Fibroblast of skin of back (primary cell): ENCODE measurements at places on chromosomes 6 and 20.
A peak's percentile ranks its signal among the peaks of the same experiment; 100 is the strongest.

DNA sequence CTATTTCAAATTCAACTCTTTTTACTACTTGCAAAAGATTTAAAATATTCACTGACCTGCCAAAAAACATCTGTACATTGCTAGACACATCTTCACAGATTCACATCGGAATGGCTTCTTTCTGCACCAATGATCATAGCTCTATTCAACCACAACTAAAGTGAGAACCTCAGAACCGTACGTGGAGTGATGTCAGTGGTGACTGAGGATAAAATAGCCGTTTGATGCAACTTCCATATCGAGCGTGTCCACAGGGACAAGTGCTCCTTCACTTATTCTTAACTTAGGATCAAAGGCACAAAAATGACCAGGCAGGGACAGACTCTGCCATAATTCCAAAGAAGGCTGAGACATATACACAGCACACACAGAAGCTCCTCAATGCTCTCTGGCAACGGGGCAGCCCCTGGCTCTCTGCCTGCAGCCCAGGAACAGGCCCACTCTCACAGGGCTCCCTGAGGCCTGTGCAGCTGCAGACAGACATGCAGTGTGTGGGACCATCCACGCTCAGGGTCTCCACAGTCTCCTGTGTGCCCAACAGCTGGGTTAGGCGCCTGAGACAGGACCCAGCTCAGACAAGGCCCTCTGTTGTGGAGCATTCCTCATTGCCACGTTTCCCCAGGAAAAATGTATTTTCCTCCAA lies 22.8 kb downstream of the FYN start:
- DNase-seq, result no peak

GRCh38 chr6:43727634-43728033 lies 40.0 kb upstream of the MRPS18A start:
- no peak for DNase-seq

DNA sequence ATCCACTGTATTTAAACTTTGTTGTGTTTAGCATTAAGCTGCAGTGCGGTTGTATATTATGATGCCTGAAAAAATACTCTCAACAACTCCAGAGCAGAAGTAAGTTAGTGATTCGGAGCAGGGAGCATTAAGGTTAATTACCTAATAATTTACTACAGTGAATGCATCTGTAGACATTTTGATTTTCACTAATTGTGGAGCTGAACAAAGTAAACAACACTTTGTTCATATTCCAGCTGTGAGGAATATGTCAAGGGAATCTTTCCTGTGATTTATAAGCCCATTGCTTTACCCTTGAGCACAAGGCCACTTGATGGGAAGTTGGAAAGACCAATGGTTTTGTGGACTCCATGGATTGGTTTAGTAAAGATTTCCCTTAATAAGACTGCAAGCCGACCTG lies 77.1 kb downstream of the CBLN4 start:
- DNase-seq, result no peak

- DNase-seq, result no peak
Measured at GRCh38 chr6:83852528-83853177, 507 bp upstream of the RIPPLY2 start.

DNA sequence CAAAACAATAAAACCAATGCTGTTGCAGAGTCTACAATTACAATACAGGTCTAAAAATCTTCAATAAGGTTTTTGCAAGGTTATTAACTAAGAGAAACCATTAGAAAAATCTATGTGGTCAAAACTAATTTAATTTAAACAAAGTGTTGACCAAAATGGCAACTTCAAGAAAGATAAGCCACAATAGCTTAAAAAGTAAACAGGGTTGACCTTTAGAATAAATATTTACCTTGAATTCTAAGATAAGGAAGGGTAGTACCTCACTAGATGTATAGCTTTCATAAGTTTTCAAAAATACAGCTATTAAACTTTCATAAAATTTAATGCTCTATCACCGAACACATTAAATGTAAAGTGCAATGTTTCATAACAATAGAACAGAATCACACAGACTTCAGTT lies 11.4 kb downstream of the RTN4IP1 start:
- DNase-seq, result no peak

DNA sequence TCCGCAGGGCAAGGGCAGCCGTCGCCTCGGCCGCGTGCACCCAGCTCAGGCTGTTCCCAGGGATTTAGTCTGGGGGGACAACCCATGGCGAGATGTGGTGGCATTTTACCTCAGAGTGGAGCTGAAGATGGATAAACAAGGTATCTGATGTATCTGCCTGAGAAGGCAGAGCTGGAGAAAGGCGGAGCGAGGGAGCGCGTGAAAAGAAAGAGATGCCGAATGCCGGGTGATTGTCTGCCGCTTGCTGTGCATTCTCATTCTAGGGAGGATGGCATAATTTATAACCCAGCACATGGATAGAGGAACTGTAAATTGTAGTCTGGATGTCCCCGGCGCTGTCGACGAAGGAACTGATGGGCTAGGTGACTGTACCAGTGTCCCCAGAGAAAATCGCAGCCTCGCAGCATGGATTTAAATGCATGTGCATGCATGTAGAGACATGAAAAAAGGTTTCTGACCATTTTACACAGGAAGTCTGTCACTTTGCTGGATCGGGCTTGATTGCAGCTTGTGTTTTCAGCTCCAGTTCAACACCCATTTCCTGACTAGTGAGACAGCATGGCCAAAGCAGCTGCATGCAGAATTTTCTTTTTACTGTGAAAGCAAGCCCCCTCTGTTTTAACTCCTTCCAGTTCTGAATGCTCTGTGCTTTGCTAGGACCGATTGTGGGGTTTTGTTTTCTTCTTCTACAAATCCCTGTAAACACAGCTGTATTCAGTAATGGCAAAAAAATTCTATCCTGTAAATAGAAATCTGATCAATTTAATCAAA lies 149.7 kb downstream of the PRL start:
- DNase-seq, result peak; percentile 28

DNA sequence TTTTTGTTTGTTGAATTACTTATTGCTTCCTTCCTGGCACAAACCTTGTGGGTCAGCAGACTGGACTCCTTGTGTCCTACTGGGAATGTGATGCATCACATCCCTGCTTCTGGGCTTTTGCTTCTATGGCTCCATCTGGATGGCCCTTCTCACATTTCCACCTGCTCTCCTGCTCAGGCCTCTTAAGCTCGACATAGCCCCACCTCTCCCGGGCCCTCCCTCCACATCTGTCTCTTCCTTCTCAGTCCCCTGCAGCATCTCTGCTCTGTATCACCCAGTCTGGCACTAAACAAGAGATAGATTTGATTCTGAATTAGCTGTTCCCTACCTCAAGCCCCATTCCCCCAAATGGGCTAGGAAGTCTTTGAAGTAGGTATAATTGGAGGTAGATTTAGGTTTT lies 356.8 kb downstream of the DHX35 start:
- no peak for DNase-seq
